ENCODE measurements at places on chromosomes 6 and 20. TPM values are rescaled to one million over a fixed set of nuclear protein-coding genes. Genes with fewer than 3 reads are reported as not detected.

The SNAP25 gene
- 2.9 TPM for total RNA-seq

The SIRPD gene
- total RNA-seq, result not detected

The IRAK1BP1 gene
- total RNA-seq, result 5.4 TPM

The ETV7 gene
- total RNA-seq, result not detected

The FUT9 gene
- not detected for total RNA-seq

The LY6G6F gene
- not detected for total RNA-seq

The OR2J3 gene
- not detected for total RNA-seq

The SOX18 gene
- total RNA-seq, result 19.0 TPM

The CAGE1 gene
- not detected for total RNA-seq

The GABBR1 gene
- 30.6 TPM for total RNA-seq

The ZMYND8 gene
- total RNA-seq, result 44.6 TPM

- DNase-seq, result peak; percentile 90
Measured at GRCh38 chr6:138403324-138403800, 661 bp upstream of the HEBP2 start.

DNA sequence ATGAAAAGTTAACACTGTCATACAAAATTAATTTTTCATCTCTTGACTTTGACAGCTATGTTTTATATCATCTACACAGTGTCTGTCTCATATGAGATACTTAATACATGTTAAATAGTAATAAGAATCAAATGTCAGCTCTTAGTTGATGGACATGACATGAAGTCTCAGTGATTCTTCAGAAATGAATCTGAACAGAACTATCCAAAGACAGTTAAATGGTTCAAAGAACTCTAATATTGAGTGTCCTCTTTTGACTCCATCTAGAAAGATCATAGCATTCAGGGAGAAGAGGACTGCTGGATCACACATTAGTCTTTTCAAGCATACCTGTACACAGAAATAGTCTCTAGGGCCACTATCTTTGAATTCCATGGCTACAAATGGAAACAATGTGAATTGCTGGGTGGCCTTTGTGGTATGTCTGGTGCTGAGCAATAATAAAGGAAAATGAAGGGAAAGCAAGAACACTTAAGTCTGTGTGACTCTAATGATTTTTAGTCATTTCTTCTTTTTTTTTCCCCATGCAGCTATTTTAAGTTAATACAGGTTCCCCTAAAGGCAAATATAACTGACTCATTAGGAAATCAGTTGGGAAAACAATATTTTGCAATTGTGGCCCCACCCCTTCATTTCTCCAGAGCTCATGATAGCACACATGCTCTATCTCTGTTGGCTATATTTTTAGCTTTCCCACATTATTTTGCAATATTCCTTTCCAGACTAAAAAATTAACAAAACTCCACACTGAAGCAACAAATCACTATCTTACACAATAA, 367.5 kb downstream of the GRIK2 start:
- DNase-seq, result no peak

DNA sequence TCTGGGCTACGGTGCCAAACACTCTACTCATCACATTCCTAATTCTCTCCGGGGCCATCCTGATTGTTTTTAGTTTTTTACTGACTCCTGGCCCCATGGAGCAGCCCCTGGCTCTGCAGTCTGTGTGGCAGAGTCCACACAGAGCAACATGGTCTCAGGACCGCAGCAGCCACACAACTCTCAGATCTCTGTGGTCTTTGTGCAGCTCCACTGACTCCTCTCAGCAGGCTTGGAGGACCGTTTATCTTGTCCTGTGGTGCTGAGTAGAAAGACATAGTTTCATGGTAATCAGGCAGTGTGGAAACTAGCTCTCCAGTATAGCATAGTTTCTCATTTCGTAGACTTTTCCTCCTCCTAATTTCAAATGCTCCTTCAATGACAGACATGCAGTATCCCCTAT, 168.4 kb downstream of the EDN1 start:
- DNase-seq, result no peak

- DNase-seq, result no peak
Measured at GRCh38 chr6:100230115-100230952, 234.4 kb downstream of the SIM1 start.

DNA sequence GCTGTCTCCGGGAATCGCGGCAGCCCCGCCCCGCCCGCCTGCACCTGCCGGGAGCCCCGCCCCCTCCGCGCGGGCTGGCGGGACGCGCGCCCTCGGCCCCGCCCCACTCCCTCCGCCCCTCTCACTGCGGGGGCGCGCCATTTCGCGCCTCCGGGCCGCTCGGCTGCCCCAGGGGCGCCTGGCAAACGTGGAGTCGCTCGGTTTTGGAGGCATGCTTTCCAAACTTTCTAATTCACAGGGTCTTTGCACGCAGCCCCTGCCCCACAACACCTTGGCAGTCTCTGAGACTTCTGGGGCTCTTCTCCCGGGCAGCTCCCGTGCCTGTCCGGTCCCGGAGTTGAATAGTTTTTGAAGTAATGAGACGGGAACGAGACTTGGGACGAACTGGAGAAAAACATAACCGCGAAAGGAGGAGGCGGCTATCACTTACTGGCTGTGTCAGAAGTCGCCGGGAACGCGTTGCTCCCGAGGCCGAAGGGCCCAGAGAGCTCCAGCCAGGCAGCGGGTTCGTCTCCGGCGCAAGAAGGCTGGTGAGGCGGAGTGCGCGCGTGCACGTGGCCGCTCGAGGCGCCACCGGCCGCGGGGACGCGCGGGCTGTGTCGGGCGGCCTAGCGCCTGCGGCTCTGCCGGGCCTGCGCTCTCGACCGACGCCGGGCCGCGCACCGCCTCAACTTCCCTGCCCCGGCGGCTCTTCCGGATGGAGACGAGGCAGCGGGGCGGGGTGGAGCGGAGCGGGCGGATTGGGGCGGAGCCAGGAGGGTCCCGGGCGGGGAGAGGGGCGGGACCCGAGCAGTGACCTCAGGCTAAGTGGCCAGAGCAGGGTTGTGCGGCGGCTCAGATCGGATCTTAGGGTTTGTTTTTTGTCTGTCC, at the start of gene MCM9:
MCM9 (minus strand) TSS at position 699 of the 870 bp plus-strand sequence. CDS start 3,436 bp downstream, outside the sequence.
- peak; percentile 97 for DNase-seq

DNA sequence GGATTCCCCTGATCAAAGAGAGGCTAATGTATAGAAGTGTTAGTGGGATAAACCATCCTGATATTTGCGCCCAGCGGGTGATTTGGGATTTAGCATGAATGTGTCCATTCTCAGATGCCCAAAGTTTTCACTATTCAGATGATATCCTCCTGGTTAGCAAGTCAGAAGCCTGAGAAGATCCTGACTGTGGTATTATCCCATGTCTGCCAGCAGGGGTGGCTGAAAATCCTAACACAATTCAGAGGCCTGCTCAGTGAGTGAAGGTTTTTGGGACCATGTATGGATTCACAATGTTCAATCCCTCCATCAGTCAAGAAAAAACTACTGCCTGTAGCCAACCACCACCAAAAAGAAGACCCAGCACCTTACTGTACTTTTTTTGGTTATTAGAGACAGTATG, 34.1 kb upstream of the SPACA1 start:
- DNase-seq, result no peak

- DNase-seq, result no peak
Measured at GRCh38 chr20:20065361-20065760, 13.0 kb downstream of the CFAP61 start.

GRCh38 chr20:34475979-34476736, 40.1 kb upstream of the DYNLRB1 start:
- DNase-seq, result no peak

GRCh38 chr6:42431356-42431755, 20.4 kb downstream of the TRERF1 start:
- no peak for DNase-seq

DNA sequence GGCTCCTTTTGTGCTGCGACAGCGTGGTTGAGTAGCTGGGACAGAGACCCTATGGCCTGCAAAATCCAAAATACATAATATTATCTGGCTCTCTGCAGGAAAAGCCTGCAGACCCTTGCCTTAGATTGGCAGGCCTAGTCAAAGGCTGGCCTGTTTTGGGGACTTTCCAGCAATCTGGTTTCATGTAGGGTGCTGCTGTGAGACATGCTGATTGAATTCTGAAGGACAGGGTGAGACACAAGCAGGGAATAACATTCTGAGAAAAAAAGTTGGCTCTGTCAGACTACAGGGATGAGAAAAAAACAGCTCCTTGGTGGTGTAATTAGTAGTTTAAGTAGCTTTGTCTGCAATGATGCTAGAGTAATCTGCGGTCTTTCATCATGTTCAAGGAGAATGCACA, 402.7 kb upstream of the AGPAT4 start:
- peak; percentile 78 for DNase-seq

- no peak for DNase-seq
Measured at GRCh38 chr20:63122626-63123025, 93.3 kb downstream of the YTHDF1 start.

GRCh38 chr6:81933089-81933488, 180.6 kb upstream of the TENT5A start:
- no peak for DNase-seq

DNA sequence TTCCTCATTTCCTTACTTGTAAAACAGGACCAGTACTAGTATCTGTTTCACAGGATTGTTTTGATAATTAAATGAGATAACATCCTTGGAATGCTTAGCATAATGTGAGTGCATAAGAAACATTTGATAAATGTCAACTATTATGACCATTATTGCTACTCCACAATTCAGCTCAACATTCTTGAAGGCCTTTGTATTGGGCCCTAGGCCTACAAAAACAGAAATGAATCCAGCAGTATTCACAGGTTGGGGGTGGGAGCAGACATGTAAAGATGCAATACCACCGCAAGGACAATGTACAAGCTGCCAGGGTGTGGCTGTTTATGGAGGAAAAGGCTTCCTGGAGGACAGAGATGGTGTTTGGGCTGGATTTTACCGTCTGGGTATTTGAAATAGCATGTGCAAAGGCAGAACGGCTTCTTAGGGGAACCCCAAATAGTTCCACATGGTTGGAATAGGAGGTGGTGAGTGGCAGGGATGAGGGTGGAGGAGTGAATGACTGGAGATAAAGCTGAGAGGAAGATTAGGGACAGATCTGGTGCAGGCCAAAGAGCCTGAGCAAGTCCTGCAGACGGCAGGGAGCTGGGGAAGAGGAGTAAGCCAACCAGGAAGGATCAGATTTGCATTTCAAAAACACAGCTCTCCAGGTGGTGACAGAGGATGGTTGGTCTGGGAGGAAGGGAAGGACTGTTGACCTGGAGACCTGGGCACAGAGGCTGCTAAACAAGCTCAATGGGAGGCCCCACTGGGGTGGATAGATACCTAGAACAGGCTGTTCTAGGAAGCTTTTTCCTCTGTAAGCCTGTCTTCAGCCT, 57.0 kb upstream of the EPB41L1 start:
- no peak for DNase-seq

- DNase-seq, result no peak
Measured at GRCh38 chr6:78487401-78487800, 379.9 kb upstream of the IRAK1BP1 start.

GRCh38 chr6:28772480-28773381, 151.1 kb downstream of the TRIM27 start:
- peak; percentile 77 for DNase-seq

DNA sequence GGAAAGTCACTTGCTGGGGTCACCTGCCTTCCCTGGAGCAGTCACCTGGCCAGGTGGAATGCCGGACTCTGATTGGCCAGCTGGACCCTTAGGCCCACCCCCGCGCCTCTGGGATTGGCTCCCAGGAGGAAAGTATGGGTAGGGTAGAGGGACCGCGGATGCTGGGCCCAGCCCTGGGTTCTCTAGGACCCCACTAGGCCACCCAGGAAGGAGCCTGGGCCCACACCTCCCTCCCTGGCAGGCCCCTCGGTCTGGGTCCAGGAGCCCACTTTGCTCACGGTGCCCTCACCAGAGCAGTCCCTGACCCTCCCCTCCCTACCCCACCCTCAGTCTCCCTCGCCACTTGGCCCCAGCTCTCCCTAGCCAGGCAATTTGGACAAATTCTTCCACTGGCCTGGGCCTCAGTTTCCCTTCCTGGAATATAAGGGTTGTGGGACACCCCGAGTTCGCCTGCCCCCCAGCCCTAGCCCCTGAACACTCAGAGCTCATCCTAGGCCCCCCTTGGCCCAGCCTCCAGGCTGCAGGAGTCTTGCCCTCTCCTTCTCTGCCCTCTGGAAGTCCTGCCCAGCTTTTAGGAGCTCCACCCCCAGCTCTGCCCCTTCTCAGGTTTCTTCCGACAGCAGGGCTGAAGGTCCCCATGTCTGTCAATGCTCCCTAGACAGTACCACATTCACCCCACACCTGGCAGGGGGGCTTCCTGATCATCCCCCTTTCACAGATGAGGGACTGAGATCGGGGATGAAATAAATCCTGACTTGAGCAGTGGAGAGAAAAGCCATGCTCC, 299.6 kb downstream of the TAF4 start:
- no peak for DNase-seq

DNA sequence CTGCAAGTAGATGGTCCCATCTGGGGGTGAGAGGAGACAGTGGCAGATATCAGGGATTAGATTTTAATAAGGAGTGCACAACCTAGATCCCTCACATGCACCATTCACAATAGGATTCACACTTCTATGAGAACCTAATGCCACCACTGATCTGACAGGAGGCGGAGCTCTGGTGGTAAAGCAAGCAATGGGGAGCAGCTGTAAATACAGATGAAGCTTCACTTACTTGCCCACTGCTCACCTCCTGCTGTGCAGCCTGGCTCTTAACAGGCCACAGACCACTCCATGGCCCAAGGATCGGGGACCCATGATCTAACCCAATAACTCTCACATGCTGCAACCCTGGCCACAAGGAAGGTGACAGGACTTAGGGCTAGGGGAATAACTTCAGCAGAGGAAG, 75.4 kb downstream of the ZNF133 start:
- no peak for DNase-seq

DNA sequence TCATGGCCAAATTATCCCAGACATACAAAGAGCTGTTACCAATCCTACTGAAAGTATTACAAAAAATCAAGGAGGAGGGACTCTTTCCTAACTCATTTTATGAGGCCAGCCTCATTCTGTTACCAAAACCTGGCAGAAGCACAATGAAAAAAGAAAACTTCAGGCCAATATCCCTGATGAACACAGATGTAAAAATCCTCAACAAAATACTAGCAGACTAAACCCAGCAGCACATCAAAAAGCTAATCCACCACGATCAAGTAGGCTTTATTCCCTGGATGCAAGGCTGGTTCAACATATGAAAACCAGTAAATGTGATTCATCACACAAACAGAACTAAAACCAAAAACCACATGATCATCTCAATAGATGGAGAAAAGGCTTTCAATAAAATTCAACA, 109.2 kb downstream of the C6orf118 start:
- DNase-seq, result no peak

- DNase-seq, result no peak
Measured at GRCh38 chr6:158757753-158758090, 61.4 kb downstream of the EZR start.

DNA sequence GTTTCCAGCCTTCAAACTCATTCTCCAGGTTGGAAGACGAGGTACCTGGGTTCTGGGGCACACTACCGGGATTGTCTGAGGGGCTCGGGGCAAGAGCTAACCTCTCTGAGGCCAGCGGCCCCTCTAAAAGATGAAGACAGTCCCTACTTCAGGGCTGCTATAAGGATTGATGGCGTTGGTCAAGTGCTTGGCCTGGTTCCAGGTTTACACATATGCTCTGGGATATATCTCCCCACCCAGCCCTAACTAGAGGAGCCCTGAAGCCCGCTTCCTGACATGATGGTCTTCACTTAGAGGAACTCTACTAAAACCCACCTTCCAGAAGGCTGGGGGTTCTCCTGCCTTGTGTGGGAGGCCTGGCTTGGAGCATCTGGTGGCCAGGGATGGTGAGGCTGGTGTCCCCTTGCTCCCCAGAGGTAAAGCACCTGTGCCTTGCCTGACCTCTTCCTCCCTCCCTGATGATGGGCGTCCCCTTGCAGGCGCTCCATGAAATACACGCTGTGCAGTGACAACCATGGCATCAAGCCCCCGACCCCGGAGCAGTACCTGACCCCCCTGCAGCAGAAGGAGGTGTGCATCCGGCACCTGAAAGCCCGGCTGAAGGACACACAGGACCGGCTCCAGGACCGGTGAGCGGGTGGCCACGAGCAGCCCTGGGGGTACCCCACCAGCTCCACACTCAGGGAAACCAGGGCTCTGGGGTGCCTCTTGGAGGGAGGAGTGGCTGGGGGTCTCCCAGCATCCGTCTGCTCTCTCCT, 28.7 kb downstream of the SDCBP2 start:
- DNase-seq, result no peak

Data from esophagus muscularis mucosa (tissue), 4 donors.